ENCODE measurements at places on chromosomes 2 and 18.

GRCh38 chr2:28678175-28678855, 73.3 kb upstream of the PPP1CB start:
- DNase-seq, result no peak

- DNase-seq, result no peak
Observed at GRCh38 chr18:49072940-49073339, 122.2 kb upstream of the SMAD7 start.

DNA sequence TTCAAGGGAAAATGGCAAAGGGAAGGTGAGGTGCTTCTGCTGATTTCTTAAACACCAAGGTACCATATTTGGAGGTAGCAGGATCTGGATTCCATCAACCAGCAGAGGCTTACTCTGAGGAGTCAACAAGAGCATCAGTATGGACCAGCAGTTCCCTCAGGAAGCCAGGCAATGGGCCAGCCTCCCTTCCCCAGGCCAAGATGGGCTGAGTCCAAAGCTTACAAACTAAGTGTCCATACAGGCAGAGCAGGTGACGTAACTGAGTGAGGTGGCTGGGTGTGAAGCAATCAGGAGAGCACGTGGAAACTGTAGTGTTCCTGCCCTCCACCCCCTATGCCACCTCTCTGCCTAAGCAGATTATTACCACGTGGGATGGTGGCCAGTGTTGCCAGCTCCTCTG, 134.2 kb upstream of the HNRNPA3 start:
- no peak for DNase-seq

- no peak for DNase-seq
Observed at GRCh38 chr2:26080356-26080755, 46.5 kb downstream of the RAB10 start.

DNA sequence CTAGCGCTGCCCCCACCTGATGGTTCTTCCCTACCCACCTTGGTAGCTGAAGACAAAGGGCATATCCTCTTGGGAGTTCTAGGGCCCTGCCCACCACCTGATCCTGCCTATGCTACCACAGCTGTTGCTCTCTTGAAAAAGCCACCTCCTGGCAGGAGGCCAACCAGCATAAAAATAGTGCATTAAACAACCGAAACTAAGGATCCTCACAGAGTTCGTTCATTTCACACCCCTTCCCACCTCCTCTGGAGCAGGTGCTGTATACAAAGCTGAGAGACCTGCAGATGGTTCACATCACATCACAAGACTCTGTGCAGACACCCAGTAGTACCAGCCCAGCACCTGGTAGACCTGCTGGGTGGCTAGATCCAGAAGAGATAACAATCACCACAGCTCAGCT, 1348.0 kb upstream of the TMEFF2 start:
- no peak for DNase-seq

GRCh38 chr2:130337735-130338325, 4.9 kb upstream of the IMP4 start:
- no peak for DNase-seq
